PC-3 (cell line): ENCODE measurements at places on chromosomes 11 and 22. TPM values are rescaled to one million over a fixed set of nuclear protein-coding genes. Genes with fewer than 3 reads are reported as not detected.
A peak's percentile ranks its signal among the peaks of the same experiment; 100 is the strongest.

DNA sequence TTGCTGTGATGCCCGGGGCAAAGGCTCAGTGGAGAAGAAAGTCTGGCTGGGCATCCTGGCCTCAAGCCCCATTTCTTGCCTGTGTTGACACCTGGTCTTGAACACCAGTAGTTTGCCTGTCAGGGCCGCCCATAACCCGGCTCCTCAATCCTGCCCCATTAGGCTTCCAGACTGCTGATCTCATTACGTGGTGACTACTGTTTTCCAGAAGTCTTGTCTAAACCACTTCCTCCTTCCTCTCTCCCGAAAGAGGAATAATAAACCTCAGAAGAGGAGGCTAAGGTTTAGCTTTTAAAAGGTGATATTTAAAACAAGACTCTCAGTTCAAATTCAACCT lies 97.7 kb downstream of the CD44 start:
- DNase-seq, result no peak

MS4A6A gene
- total RNA-seq, result not detected in 2 replicates

RNF121 gene
- total RNA-seq, result 37.3 and 40.2 TPM in 2 replicates

GRCh38 chr22:31102441-31103081 lies 4.8 kb downstream of the SELENOM start:
- DNase-seq, result peak; percentile 23

ATXN10 gene
- 40.6 and 56.3 TPM in 2 replicates for total RNA-seq

DNA sequence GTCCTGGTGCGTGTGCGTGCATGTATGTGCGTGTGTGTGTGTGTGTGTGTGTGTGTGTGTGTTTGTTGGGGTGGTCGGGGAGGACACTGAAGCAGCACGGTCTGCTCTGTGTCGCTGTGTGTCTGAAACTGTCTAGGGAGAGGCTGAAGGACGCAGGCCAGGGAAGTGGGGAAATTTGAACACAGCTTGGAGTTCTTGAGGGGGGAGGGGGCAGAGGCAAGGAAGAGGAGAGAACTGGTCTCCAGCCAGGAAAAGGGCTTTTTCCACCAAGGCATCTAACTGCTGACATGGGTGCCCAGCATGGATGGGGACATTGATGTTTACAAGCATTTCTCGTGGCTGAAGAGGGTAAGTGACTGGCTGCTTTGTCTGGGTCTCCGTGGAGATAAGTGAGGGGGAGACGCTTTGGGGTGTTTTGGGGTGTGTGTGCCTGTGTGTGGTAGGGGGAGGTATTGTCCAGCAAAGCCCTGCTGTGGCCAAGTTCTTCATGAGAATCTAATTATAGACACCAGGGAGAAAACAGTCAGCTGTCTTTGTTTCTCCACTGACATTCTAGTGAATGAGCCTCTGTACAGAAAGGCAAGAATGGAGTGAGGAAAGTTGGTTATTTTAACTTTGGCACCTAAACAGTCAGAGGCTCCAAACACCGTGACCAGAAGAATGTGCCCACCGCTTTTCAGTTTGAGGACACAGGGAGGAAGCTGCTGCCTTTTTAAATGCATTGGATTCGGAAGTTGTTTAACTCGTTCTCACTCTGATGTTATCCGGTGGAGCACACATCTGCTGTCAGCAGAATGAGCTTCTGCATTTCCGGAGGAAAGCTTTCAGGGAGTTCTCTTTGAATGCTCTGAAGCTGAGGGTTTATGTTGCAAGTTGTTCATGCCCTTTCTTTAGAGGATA lies 63.7 kb downstream of the PPFIBP2 start:
- peak; percentile 48 for DNase-seq

- DNase-seq, result no peak
Observed at GRCh38 chr11:69539416-69540117, 58.1 kb downstream of the LINC01488 start.

DNA sequence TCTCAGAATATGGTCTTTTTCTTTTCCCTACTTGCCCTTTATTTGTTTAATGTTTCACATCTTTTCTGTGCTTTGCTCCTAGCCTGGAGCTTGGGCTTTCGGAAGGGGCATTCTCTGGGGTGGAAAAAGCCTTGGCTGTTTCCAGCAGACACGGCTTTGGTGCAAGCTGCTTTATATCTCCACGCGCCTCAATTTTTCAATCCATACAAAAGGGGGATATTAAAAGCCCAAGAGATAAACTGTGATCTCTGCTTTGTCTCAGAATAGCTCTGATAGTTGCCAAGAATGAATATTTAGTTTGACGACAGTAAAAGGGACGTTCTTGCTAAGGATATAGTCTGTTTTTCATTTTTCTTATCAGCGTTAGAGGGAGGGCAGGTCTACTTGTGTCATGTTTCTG lies 194.0 kb upstream of the KIRREL3 start:
- DNase-seq, result no peak

- no peak for DNase-seq
Observed at GRCh38 chr11:2701230-2701629, 1.4 kb upstream of the KCNQ1OT1 start.

DNA sequence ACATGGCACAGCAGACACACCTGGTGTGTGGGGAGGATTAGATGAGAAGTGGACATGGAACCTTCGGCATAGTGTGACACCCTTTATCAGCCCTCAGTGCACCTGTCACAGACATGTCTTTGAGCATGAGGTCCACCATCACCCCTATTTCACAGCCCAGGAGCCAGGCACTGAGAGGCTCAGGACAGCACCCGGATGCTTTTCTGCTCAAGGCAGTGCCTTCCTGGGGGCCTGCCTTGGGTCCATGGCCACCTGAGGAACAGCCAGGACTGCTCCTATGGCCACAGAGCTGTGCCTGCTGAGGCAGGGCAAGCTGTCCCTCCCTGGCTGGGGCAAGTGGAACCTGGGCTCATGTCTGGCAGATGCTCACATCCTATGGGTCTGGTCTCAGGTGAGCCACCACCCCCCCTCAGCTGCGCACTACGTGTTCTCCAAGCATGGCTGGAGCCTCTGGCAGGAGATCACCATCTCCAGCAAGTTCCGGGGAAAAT lies 75.8 kb downstream of the MORC2 start:
- DNase-seq, result no peak

DNA sequence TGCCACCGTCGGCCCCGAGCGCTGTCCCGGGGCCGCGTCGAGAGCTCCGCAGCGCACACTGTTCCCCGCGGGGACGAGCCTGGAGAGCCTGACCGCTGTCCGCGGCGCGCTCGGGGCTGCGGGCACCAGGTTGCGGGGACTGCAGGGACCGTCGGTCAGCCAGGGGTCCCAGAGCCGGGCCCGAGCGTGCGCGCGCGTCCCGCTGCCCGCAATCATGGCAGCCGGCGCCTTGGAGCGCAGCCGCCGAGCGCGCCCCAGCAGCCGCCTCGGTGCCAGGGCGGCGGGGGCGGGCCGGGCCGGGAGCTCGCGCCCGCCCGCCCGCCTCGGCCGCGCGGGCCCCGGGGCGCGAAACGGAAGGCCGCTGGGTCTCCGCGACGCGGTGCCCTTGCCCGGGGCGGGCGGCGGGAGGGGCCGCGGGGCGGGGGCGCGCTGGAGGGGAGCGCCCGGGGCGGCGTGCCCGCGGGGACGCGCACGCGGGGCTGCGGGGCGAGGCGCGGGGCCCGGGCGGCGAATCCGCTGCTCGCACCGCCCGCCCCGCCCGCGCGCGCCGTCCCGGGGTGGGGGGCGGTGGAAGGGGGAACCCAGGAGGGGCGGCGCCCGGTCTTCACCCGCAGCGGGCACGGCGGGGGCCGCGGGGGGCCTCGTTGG lies 79.4 kb upstream of the PPARA start:
- peak; percentile 70 for DNase-seq

GRCh38 chr11:130655300-130655699 lies 206.9 kb downstream of the ADAMTS15 start:
- no peak for DNase-seq

GRCh38 chr11:60925868-60926267 lies 1.6 kb downstream of the TMEM132A start:
- peak; percentile 91 for DNase-seq

- peak; percentile 57 for DNase-seq
Observed at GRCh38 chr11:44574610-44575287, 9.3 kb downstream of the CD82 start.
